ENCODE measurements at places on chromosomes 1 and 21.
A peak's percentile ranks its signal among the peaks of the same experiment; 100 is the strongest.

GRCh38 chr1:184596950-184597645 is 157.6 kb downstream of the EDEM3 start:
- DNase-seq: no peak

DNA sequence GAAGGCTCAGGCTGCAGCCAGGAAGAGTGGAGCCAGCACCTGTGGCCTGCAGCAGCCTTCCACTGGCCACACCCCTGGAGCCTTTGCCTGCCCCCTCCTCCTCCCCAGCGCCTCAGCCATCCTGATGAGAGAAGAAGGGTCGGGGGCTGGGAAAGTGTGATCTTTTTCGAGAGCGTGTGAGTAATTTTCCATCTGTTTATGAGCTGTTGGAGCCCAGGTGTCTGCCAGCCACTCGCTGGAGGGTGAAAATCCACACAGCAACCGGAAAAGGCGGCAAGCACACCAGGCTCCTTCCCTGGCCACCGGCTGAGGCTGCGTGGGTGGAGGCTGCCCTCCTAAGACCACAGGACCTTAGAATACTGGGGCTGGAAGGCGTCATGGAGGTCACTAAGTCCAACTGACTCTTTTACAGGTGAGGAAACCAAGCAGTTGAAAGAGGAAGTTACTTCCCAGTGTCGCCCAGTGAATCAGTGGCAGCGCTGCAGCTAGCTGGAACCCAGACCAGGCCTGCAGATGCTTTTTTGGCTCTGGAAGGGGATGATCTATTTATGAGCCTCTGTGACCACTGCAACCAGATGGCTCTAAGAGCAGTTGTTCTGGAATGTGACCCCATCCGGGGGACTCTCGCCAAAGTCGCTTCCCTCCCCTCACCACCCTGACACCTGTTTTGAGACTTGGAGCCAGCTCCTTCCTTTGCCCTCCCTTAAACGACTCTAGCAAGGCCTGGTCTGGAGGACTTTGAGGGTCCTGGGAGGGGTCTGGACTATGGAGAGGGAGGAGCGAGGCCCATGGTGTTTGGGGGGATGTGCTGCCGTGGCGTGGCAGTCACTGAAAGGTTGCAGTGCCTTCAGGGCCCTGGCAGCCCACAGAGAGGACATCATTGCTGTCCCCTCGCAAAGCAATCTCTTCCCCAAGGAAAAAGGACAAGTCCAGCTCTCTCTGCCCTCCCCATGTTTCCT is 54.5 kb downstream of the LGR6 start:
- DNase-seq: no peak

- DNase-seq: no peak
Observed at GRCh38 chr1:104702731-104703130, 953.0 kb downstream of the AMY1C start.

DNA sequence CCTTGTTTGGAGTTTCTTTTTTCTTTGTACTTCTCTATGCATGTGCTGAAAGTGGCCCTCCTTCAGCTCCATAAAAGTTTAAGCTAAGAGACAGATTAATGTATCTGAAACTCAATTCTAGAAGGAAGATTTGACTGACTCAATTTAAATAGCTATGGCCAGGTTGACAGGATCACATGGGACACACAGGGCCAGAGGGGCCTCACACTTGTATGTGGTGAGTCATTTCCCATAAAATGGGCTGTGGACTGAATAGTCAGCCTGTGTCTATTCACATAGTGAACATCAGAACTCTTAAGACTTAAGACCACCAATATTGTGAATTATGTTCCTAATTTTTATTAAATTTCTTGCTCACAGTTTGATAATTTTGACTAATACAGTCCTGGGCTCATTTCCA is 45.7 kb upstream of the DEPDC1 start:
- DNase-seq: peak; percentile 36

DNA sequence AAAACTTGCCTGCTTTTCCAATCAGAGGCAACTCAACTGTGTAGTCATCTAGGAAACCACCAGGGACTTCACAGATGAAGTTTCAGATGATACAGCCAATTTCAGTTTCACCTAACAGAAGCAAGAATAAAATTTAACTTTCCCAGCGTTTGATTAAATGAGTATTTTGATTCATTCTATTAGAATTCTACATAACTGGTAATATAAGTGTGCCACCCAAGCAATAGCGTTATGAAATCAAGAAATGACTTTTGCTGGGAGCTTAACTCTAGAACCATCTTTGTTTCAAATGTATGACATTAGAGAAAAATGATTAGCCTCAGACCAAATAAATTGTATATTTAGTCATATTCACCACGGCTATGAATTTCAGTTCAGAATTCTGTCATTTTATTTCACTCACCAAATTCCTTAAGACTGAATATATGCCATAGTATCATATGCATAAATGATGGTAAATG is 239.3 kb downstream of the NRIP1 start:
- no peak for DNase-seq

DNA sequence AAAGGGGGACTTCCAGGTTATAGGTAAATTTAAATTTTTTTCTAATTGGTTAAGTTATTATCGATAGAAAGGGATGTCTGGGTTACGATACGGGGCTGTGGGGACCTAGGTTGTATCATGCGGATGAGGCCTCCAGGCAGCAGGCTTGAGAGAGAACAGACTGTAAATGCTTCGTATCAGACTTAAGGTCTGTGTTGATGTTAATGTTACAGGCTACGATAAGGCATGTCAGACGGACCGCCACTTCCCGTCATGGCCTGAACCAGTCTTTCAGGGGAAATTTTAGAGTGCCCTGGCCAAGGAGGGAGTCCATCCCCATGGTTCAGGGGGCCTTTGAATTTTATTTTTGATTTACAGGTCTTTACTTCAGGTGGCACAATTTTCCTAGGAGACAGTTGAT is 16.7 kb downstream of the ABCG1 start:
- no peak for DNase-seq

DNA sequence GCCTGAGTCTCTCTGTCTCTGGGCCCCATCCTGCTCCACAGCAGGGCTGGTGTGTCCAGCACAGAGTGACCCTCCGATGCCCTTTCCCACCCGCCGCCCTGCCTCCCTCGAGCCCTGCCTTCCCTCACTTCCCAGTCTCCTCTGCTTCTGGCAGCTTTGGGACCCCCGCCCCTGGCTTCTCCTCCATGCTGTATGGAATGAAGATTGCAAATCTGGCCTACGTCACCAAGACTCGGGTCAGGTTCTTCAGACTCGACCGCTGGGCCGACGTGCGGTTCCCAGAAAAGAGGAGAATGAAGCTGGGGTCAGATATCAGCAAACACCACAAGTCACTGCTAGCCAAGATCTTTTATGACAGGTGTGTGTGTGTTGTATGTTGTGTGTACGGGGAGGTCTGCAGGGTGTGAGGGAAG is 14.3 kb downstream of the MOV10 start:
- no peak for DNase-seq

GRCh38 chr1:119254067-119254720 is 113.7 kb upstream of the WARS2 start:
- DNase-seq: no peak

Data from cardiac fibroblast (primary cell).